ENCODE measurements at places on chromosomes 12 and 14.

DNA sequence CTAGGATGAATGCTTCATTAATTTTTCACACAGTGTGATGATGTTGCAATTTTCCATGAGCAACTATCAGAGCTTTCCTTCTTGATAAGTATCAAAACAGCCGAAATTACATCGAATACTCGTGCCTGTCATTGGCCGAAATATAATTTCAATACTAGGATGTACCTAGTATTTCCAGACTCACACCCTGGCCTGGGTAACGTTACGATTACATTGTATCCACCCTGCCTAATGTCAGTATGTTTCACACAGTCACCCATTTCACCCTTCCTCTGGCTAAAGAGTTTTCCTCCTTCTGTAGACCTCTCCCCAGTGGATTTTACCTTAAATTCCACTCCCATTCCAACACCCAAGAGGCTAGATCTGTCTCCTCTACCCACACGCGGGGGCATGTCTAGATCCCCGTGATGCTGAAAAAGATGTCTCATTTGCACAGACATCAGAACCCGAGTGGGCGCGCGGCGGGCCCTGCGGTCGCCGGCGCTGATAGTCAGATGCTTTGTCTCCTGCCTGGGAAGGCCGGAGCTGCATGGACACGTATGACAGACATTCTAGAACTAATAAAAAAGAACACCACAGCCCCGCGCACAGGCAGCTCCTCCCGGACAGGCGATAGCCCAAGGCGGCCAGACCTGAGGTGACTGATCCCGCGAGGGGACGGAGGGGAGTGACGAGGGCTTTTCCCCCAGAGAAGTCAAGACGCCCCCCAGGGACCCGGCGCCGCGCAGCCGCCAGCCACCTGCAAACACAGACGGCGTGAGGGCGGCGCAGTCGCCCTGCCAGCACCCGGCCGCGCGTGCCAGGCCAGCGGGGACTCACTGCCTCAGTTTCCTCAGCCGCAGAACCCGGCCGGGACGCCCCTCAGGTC, 723 bp downstream of the KIF21A start:
- peak; percentile 46 for DNase-seq

DNA sequence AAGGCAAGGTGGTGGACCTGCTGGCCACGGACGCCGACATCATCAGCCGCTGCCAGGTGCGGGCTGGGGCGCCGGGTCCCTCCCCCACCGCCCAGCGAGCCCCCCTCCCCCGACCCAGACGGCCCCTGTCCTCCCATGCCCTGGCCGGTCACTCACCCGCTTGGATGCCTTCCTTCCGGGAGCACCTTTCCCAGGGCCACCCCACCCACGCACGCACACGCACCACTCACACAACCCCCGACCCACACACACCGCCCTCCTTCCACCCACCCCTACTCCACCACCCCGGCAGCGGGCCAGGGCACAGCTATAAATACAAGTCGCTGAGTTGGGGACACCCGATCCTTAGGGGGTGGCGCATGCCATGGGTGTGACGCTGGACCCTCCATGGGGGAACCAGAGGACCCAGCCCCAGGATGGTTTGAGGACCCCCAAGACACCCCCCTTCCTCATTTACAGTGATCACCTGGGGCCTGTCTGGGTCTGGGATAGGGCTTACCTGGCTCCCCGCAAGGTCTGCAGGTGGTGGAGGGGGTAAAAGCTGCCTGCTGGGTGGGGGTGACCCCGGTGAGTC, 465 bp downstream of the ADSS1 start:
- peak; percentile 28 for DNase-seq

DNA sequence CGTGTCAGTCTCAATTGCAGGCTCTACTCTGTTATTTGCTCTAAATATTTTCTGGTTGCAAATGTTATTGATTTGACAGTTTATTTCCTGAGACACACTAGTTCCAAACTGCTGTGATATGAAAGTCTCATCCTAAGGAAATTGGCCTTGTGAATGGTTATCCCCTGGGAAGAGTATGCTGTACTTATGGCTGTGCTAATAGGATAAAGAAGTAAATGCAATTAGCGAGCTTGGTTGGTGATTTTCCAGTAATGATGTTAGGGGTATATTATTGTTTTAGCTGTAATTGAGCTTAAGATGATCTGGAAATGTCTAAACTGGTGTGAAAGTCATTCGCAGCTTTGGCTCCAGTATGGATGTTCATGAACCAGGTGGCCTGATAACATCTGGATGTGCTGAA, 197.9 kb downstream of the SUDS3 start:
- no peak for DNase-seq

GRCh38 chr12:94603434-94604365, 46.7 kb downstream of the TMCC3 start:
- DNase-seq = peak; percentile 47

- no peak for DNase-seq
Observed at GRCh38 chr12:124759841-124760503, 103.7 kb downstream of the SCARB1 start.

DNA sequence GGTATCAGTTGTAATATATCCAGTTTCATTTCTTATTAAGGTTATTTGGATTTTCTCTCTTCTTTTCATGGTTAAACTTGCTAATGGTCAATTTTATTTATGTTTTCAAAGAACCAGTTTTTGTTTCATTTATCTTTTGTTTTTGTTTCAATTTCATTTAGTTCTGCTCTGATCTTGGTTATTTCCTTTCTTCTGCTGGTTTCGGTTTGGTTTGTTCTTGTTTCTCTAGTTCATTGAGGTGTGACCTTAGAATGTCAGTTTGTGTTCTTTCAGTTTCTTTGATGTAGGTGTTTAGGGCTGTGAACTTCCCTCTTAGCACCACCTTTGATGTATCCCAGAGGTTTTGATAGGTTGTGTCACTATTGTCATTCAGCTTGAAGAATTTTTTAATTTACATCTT, 145.6 kb upstream of the SLCO1B1 start:
- no peak for DNase-seq

DNA sequence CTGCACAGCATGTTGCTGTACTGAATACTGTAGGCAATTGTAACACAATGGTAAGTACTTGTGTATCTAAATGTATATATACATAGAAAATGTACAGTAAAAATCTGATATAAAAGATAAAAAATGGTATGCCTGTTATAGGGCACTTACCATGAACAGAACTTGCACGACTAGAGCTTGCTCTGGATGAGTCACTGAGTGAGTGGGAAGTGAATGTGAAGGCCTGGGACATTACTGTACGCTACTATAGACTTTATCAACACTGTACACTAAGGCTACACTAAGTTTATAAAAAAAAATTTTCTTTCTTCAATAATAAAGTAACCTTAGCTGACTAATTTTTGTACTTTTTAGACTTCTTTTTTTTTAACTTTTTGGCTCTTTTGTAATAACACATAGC, 24.2 kb upstream of the NEDD1 start:
- DNase-seq = peak; percentile 44

DNA sequence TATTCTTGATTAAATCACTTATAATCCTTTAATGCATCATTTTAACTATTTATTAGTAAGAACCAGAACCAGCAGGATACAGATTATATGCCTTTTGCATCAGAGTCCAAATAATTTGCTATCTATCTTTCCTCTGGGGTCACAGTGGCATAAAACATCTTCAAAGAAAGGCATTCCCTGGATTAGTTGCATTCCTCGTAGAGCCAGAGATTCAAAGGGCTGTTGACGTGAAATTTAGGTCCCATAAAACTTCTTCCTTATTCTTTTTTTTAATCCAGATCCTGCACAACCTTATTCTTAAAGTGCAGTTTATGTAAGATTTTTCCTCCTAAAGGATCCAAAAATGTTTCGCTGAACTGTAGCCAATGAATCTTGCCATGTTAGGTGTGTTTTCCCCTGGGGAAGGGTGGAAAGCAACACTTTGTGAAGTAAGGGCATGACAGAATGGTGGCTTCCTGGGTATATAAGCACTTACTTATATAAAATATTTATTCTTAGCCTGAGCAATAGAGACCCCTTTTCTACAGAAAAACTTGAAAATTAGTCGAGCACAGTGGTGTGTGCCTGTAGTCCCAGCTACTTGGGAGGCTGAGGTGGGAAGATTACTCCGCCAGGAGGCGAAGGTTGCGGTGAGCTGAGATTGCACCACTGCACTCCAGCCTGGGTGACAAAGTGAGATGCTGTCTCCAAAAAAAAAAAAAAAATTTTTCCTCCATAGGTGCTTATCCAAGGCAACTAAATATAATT, 208.7 kb downstream of the PCNX1 start:
- no peak for DNase-seq

- DNase-seq = no peak
Observed at GRCh38 chr14:100755649-100756048, 29.0 kb downstream of the DLK1 start.

DNA sequence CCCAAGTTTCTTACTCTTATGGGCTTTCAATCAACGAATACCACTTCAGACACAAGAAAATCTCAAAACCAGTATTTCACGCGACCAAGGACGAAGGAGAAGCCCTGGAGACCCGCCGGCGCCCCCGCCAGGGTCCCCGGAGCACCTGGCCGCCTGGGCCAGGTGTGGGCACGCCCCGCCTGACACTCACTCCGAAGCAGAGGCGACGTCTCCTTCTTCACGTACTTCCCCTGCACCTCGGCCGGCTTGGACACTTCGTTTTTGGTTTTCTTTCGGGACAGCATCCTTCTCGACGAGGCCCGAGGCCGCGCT, 466 bp downstream of the SAV1 start:
- no peak for DNase-seq

GRCh38 chr14:56005191-56006053, 112.8 kb upstream of the PELI2 start:
- DNase-seq = peak; percentile 11

DNA sequence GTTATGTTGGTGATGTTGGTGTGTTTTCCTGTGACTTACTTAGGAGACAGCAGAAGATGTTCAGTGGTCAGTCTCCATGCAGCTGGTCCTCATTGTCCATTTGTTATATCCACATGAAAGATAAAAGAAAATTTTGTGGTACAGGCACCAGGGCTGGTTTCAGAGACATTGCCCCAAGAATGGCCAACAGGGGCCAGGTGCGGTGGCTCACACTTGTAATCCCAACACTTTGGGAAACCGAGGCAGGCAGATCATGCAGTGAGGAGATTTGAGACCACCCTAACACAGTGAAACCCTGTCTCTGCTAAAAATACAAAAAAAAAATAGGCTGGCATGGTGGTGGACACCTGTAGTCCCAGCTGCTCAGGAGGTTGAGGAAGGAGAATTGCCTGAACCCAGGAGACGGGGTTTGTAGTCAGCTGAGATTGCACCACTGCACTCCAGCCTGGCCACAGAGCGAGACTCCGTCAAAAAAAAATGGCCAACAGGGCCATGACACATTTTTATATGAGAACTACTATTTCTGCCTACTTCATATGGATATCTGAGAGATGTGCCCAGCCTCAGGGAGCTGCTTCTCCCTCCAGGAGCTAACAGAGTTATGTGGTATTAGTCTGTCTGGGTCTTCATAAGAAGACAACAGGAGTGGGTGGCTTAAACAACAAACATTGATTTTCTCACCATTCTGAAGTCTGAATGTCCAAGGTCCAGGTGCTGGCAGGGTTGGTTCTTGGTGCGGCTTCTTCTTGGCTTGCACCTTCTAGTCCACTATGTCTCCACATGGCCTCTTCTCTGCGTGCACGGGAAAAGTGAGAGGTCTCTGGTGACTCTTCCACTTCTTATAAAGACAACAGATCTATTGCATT, 821.7 kb downstream of the TMEM121 start:
- DNase-seq = no peak

DNA sequence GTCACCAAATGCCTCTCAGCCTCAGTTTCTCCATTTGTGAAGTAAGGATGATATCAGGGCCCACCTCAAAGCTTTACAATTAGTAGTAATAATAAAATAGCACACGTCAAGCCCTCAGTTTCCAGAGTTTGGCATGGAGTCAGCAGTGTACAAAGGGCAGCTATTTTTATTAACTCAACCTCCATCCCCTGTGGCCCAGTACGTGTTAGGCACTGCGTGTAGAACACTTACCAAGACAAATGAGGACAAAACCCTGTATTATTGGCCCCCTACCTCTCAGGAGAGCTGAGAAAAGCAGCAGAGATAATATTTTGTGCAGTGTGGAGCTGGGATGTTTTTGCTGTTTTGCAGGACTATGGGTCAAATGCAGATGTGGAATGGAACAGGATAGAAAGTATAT, 280.8 kb downstream of the C12orf75 start:
- no peak for DNase-seq

- peak; percentile 75 for DNase-seq
Observed at GRCh38 chr12:106956048-106956578, 406 bp downstream of the TMEM263 start.

- DNase-seq = peak; percentile 70
Observed at GRCh38 chr12:116687888-116688287, 50.0 kb downstream of the SPRING1 start.

GRCh38 chr12:115132145-115132544, 448.2 kb upstream of the TBX3 start:
- no peak for DNase-seq

- peak; percentile 75 for DNase-seq
Observed at GRCh38 chr12:49288412-49288853, 6.5 kb upstream of the PRPH start.

- DNase-seq = no peak
Observed at GRCh38 chr12:18753481-18754123, 15.7 kb downstream of the CAPZA3 start.

DNA sequence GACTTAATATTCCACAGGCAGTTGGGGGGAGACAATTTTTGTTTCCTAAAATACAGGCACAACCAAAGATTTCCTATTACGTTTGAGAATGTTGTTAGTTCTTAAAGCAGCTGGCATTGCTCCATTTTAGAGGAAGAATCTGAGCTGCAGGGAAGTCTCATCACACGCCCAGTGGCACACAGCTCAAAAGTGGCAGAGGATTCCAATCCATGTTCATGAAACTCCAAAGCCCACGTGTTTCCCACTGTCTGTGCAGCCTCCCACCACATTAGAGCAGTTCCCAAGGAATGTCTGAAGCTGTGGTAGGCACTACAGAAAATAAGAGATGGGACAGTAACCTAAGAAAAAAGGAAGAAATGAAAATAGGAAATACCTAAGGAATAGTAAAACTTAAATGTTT, 6.1 kb upstream of the IL26 start:
- no peak for DNase-seq

Data from dermis blood vessel endothelial cell (primary cell).